ENCODE measurements at places on chromosomes 16 and 17.
A peak's percentile ranks its signal among the peaks of the same experiment; 100 is the strongest.

- DNase-seq = no peak
Observed at GRCh38 chr16:12871784-12872183, 29.6 kb upstream of the SHISA9 start.

GRCh38 chr17:62080647-62081046, 15.6 kb upstream of the MED13 start:
- no peak for DNase-seq

DNA sequence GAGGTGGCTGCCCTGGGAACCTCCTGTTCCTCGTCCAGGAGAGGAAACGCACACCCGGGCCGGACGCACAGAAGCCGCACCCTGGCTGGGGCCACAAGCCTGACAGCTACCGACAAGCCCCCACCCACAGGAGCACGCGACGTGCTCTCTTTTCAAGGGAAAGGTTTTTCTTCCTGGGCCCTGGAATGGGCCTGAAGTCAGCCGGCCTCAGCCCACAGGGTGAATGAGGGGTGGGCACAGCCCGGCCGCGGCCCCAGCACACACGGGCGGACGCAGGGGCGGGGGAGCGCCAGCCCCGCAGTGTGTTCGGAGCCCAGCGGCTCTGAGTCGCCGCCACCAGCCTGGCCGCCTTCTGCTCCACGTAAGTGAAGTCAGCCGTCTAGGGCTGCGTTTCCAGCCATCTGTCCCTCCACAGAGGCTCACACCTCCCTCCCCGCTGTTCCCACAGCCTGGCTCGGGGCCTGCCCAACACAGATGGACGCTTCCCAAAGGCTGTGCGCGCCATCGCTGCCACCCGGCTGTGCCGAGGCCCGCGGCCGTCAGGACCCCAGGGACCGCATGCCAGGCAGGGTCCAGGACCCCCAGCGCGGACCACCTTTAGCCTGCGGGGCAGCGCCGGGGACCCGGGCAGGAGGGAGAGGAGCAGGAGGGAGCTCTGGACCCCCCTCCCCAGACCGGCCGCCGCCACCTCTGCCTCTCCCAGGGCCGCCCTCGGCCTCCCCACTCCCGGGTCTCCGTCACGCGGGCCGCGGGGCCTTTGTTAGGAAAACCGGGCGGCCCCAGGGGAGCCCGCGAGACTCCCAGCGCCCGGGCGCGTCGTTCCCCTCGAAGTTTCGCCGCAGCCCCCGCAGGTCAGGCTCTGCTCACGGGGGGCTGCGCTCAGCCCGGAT, 36.8 kb downstream of the CBFA2T3 start:
- peak; percentile 53 for DNase-seq

GRCh38 chr17:77942112-77942988, 16.2 kb upstream of the TNRC6C start:
- DNase-seq = no peak

DNA sequence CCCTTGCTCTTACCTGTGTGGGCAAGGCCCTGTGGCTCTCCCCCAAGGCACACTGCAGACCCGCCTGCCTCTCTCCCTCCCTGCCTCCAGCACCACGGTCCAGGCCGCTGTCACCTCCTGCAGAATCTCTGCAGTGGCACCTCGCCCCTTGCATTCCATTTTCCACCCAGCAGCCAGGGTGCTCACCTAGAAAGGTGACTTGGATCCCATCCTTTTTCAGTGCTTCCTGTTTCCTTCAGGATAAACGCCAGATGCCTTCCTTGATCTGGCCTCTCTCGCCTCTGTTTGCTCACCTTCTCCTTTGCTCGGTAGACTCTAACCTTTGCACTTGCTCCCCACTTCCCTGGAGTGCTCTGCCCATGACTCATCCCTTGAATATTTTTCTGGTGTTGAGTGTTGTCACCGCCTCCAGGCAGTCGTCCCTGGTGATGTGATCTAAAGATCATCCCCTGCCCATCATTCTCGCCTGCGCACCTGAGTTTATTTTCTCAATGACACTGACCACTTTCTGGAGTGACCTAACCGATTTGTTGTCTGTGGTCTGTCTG, 79.2 kb upstream of the LGALS9 start:
- no peak for DNase-seq

DNA sequence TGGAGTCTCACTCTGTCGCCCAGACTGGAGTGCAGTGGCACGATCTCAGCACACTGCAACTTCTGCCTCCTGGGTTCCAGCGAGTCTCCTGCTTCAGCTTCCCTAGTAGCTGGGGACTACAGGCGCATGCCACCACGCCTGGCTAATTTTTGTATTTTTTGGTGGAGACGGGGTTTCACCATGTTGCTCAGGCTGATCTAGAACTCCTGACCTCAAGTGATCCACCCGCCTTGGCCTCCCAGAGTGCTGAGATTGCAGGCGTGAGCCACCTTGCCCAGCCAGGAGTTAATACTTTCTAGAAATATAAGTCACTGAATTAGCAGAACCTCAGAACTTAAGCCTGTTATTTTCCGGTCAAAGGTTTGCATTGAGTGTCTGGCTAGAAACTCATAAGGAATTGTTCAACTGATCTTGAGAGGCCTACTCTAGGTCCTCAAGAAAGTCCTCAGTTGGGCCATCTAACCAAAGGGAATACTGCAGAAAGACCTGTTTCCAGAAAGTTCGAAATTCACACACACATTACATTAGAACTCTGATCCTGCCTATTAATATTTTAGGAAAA, 1.4 kb downstream of the TMEM220 start:
- no peak for DNase-seq

GRCh38 chr16:13982451-13982850, 62.5 kb downstream of the ERCC4 start:
- no peak for DNase-seq

DNA sequence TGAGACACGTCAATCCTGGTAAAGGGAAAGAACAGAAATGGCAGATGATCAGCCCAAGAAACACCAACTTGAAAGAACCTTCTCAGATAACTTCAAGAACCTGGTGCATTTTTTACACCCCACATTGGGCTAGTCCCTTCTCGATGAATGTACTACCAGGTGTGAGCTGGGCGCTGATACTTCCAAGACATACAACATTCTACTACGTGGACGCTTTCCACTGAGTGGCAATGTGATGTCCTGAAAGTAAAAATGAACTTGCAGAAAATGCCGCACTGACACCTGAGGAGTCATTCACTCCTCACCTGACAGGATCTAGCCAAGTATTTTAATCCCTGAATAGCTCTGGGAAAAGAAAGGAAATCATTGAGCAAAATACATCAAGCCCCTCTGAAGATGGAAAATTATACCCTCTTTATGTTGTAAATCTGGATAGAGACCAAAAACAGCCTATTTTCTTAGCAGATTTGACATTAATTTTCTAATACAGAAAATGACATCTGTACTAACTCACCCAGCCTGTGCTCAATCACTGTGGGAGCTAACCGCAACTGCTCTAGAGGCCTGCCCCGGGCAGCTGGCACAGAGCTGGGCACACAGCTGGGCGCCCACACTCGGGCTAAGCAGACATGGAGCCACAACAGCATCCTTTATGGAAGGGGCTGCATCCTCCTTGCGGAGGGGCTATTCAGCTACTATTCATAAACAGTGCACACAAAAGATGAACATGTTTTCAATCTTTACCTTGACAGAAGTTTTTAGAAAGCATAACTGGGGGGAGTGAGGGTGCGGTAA, 16.2 kb downstream of the SNN start:
- no peak for DNase-seq

DNA sequence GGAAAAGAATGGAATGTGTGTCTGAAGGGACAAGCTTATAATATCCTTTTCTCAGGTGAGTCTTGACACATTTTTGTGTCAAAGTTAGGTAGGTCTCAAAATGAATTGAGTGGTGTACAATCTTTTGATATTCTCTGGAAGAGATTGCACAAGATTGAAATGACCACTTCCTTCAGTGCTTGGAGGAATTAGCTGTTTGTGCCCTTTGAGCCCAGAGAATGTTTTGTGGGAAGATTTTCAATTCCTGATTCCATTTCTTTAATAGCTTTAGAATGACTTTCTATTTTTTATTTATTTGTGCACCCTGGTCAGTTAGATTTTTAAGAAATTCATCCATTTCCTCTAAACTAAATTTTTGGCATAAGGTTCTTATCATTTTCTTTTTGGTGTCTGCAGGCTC, 1.6 kb upstream of the CCL13 start:
- DNase-seq = peak; percentile 65

GRCh38 chr17:45230787-45231480, 9.2 kb downstream of the FMNL1 start:
- DNase-seq = peak; percentile 78

GRCh38 chr16:29974291-29975133, 844 bp downstream of the TAOK2 start:
- DNase-seq = no peak

DNA sequence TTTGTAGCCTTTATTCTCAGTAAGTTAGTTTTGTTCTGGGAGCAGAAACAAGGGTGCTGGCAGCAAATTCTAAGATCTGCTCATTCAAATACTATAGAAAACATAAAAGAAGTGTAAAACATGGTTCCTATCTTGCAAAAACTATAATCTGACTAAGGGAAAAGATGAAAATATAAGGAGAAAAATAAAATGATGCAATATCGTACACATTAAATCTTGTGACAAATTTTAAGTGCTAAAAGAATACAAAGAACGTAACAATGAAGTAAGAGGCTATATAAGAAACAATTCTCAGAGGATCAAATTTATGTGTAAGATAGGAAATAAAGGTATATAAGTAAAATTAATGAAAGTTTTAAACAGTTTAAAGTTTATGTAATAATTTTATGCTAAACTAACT, 224.6 kb downstream of the CEP112 start:
- DNase-seq = no peak

- no peak for DNase-seq
Observed at GRCh38 chr16:9429646-9430330, 338.3 kb downstream of the HAPSTR1 start.

DNA sequence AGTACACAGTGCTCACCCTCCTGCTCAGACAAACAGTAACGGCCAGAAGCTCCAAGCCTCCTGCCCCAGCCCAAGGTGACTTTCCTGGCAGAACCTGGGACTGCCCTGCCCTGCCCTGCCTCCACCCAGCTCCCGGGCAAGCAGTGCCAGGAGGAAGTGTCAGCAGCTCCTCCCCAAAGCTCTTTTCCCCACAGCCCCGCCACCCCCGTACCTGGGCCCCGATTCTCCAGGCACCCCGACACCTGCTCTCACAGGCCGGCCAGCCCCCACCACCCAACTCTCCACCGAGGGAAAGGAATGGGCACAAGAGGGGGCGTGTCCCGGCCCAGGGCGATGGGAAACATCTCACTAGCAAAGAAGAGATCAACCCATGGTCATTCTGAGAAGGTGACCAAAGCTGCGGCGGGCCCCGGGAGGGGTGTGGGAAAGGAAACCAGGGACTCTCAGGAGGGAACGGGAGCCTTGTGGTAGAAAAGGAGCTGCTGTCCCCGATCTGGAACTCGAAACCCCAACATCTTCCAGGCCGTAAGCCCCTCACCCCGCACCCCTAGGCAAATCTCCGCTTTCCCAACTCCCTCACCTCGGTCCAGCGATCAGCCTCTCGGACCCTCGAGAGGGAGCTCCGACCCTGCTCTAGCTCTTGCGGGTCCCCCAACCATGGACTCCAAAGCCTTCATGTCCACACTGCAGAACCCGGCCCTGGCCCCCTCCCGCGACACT, 1.2 kb downstream of the BCAR1 start:
- DNase-seq = peak; percentile 75

DNA sequence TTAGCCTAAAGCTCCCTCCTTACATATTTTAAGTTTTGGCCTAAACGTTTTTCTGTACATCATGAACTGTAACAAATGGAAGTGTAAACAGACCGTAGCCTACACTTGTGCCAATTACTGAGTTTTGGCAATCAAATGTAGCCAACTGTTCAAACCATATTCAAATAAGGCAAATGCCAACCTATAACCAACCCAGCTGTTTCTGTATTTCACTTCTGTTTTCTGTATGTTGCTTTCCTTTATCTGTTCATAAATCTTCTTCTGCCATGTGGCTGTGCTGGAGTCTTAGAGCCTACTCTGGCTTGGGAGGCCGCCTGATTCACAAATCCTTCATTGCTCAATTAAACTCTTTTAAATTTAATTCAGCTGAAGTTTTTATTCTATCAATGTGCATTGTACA, 6.9 kb upstream of the C16orf78 start:
- DNase-seq = no peak

- DNase-seq = no peak
Observed at GRCh38 chr17:72111336-72111923, 9.4 kb upstream of the SOX9 start.

DNA sequence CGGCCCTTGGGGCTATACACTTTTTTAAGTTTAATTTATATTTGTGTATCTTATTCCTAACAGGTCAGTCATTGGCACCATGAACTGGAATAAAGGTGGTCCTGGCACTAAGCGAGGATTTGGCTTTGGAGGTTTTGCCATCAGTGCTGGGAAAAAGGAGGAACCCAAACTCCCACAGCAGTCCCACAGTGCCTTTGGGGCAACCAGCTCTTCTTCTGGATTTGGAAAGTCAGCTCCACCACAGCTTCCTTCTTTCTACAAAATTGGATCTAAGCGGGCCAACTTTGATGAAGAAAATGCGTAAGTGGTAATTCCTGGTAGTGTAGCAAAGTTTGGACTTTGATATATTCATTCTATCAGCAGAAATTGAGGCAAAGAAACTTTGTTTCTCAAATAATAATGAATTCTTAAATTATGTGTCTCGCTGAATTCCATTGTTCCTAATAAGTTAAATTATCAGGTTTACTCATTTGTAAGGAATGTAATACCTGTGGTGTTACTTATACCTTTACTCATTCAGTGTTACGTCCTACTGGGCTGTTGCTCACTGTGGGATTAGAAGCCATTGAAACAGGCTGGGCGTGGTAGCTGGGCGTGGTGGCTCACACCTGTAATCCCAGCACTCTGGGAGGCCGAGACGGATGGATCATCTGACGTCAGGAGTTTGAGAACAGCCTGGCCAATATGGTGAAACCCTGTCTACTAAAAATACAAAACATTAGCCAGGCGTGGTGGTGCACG, 13.2 kb downstream of the DDX42 start:
- DNase-seq = no peak

- DNase-seq = peak; percentile 68
Observed at GRCh38 chr16:8850279-8850885, 18.4 kb downstream of the CARHSP1 start.

- peak; percentile 64 for DNase-seq
Observed at GRCh38 chr16:21302898-21303528, 24.9 kb upstream of the CRYM start.

DNA sequence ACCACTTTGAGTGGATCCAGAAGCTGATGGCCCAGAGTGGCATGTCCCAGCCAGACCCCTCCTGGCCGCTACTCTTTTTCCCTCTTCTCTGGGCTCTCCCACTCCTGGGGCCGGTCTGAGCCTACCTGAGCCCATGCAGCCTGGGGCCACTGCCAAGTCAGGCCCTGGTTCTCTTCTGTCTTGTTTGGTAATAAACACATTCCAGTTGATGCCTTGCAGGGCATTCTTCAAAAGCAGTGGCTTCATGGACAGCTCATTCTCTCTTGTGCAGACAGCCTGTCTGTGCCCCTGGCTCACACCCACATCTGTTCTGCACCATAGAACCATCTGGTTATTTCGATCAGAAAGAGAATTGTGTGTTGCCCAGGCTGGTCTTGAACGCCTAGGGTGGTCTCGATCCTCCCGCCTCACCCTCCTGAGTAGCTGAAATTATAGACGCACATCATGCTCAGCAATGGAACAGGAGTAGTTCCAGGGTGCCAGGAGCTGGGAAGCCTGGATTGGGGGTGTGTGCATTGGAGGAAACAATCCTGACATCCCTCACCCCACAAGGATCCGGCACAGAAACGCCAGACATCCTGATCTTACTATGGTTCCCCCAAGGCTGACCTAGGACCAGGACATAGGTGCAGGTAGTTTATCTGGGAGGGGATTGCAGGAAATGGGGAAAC, 4.6 kb downstream of the PRSS21 start:
- no peak for DNase-seq

- no peak for DNase-seq
Observed at GRCh38 chr16:52066962-52067361, 480.0 kb downstream of the TOX3 start.

- DNase-seq = no peak
Observed at GRCh38 chr17:38914741-38915638, 10.4 kb upstream of the LASP1NB start.

All from hepatic stellate cell (primary cell).